ENCODE measurements at places on chromosomes 5 and 9. TPM values are rescaled to one million over a fixed set of nuclear protein-coding genes. Genes with fewer than 3 reads are reported as not detected.

DNA sequence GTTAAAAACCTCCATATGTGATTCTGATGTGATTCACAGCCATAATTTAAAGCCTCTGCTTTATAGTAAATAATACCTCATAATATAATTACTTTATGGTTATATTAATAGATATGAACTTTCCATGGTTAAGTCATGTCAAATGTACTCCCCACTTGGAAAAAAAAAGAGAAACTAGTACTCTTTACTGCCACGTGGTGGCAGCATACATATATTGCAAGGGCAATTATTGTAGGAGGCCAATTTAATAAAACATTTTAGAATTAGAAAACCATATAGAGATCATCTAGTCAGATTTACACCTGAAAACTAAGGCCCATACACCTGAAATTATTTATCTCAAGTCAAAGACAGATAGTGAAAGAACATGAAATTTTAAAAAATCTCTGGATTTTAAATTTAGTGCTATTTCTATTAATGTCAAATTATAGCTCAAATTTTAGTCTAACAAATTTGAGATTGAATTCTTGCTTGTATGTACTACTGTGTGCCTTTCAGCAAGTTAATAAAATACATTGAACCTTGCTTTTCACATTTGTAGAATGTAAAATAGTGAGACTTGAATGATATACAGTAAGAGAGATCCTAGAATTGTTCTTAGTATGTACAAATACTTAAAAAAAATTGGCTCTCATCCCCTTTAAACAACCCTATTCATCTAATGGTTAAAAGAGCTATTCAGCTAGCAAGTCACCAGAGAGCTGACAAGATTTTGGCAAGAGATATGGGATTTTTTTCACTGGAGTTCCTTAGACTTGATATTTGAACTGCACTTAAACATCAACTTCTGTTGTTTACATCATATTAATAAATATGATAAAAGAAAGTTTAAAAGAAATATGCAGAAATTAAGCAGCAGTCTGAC is 603.8 kb downstream of the TLE4 start:
- DNase-seq = peak; percentile 45

DNA sequence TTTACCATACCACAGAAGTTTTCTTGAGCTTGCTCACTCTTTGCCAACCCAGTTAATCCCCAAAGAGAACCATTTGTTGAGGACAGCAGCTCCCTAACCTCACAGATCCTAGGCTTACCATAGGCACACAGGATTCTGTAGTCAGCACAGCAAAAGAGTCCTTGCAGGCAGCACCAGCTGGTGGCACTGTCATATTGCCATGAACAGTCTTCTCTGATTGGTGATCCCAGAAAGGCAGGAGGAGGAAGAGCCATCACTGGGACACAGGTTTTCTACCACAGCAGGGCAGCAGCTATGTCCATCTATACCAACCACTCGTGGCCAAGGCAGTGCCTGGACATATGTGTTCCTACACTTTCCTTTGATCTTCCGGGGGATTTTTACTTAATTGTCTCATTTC is 297.1 kb upstream of the CD180 start:
- DNase-seq = peak; percentile 43

GRCh38 chr5:135826994-135827671 is 7.3 kb upstream of the SLC25A48 start:
- DNase-seq = no peak

GRCh38 chr9:84921175-84921574 is 251.6 kb downstream of the NTRK2 start:
- DNase-seq = no peak

GRCh38 chr9:88777498-88778312 is 213.6 kb upstream of the S1PR3 start:
- DNase-seq = peak; percentile 7

- DNase-seq = no peak
Observed at GRCh38 chr5:67098656-67099055, 97.9 kb downstream of the CD180 start.

GRCh38 chr9:23743036-23743435 is 83.0 kb downstream of the ELAVL2 start:
- DNase-seq = no peak

DNA sequence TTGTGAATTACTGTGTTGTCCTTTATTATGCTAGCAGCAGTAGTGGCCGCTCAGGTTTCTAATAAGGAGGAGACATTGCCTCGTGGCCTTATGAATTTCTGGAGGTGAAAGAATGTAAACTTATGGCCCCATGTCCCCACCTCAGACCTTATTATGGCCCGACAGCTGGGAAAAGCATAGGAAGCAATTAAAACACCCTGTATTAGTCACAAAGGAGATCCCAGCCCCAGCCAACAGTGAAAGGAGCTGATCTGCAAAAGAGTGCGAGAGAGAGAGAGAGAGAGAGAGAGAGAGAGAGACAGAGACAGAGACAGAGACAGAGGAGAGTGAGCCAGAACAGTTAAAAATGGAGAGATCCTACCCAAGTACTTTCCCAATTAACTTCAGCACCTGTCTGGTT is 269.3 kb downstream of the DMRT2 start:
- no peak for DNase-seq

- DNase-seq = no peak
Observed at GRCh38 chr9:87502391-87503221, 4.9 kb downstream of the DAPK1 start.

- DNase-seq = no peak
Observed at GRCh38 chr5:112570708-112571444, 151.8 kb upstream of the EPB41L4A start.

- DNase-seq = no peak
Observed at GRCh38 chr5:181163487-181164075, 16.2 kb downstream of the OR2V2 start.

DNA sequence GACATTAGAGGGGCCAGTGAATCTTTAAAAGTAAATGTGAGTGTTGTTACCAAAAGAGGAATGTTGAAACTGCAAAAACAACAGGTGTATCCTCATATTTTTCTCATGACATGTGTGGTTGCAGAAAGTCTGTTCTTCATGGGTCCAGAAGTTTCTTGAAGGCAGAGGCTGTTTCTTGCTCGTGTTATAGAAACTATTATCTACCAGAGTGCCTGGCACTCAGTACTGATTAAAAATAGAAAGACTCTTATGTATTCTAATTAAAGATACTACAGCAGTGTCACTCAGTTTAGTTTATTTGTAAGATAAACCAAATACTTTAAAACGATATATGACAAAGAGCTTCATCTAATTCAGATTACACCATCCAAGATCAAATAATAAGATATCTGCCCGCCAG is 1864.2 kb upstream of the WWC1 start:
- DNase-seq = no peak

- DNase-seq = no peak
Observed at GRCh38 chr9:21023861-21024260, 7.6 kb downstream of the HACD4 start.

DNA sequence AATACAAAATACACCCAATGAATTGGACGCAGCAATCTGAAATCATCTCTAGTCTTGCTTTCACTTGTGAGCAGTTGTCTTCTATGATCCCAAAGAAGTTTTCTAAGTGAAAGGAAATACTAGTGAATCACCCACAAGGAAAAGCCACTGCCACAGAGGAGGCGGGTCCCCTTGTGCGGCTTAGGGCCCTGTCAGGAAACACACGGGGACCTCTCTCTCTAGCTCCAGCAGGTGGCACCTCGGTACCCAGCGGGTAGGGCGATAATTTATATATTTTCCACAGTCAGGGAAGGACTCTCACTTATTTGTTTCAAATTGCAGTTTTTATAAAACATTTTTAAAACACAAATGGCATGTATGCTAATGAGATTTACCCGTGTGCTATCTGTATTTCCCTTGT is 417.1 kb downstream of the KDM4C start:
- DNase-seq = no peak

DNA sequence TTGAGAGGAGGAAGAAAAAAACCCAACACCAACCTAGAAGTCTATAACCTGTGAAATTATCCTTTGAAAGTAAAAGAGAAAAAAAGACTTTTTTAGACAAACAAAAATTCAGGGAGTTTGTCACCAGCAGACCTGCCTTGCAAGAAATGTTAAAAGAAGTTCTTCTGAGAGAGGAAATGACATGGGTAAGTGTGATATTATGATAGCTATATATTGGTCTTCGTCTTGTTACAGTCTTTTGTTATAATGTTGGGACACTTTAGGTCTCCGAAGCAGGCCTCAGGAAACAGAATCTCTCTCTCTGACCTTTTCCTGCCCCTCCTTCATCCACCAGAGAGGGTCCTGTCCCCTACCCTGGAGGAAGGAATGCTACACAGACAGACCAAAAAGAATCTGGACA is 16.6 kb upstream of the MLANA start:
- no peak for DNase-seq

DNA sequence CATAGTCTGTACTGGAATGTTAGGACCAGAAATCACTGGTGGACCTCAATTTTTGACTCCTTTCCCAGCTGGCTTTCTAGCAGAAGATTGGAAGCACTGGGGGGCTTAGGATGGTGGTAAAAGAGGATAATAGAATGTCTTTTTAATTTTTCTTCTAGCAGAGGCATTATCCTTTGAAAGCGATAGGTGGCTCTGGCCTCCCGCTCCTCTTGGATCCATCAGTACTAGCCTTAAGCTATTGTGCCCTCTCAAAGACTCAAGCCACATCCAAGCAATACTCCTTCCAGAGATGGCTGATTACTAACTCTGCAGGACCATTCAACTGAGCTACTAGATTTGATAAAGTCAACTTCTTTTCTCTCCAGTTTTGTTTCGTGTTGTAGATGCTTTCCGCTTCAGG is 610.6 kb downstream of the CDH12 start:
- no peak for DNase-seq

- no peak for DNase-seq
Observed at GRCh38 chr5:13464532-13465193, 479.8 kb downstream of the DNAH5 start.

DNA sequence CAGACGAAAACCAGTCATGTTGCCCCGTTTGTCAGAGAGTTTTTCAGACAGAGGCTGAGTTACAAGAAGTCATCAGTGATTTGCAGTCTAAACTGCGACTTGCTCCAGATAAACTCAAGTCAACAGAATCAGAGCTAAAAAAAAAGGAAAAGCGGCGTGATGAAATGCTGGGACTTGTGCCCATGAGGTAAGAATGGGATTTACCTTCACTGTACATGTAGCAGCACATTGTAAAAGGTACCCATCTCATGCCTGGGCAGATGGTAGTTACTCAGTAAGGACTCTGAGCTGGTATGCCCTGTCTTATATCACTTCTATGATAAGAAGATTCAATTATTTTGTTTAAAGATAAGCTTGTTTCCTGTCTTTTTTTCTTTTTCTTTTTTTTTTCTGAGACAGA is 38.8 kb downstream of the RAD50 start:
- no peak for DNase-seq

- DNase-seq = no peak
Observed at GRCh38 chr9:83220730-83221129, 157.8 kb upstream of the RASEF start.

GRCh38 chr5:14492331-14492964 is 89.1 kb upstream of the OTULINL start:
- DNase-seq = no peak

DNA sequence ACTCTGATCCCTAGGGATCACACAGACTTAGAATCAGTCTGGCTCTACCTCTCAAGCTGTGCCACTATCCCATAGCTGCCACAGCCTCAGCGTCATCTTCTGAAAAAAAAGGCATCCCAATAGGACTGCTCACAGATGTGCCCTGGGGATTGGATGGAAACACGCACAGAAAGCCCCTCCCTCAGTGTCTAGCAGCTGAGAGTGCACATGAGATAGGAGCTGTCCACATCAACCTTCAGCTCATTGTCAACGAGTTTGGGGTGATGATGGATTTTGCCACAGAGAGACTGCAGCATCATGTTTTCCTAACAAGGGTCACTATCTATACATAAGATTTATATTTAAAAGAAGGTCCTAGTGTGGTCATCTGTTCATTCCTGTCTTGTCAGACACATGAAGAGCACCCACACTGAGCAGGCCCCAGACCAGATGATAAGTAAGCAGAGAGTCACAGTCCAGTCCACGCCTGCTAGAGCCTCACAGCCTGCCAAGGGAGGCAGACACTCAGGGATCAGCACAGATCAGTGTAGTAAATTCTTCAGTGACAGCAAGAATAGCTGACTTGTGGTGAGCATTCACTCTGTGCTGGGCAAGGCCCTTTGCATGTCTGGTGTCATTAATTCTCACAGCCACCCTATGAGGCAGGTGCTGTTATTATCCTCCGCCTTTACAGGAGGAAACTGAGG is 25.8 kb downstream of the AFAP1L1 start:
- DNase-seq = no peak

DNA sequence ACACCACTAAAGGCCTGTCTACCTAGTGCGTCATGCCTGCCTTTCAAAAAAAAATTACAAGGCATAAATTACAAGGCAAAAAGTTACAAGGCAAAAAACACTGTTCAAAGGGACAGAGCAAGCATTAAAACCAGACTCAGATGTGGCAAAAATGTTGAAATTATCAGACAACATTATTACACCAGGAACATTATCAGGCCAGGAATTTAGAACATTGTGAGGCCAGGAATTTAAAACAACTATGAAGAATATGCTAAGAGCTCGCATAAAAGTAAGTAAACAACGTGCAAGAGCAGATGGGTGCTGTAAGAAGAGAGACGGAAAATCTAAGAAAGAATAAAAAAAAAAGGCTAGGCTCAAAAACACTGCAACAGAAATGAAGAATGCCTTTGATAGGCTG is 18.2 kb upstream of the MLANA start:
- no peak for DNase-seq

DNA sequence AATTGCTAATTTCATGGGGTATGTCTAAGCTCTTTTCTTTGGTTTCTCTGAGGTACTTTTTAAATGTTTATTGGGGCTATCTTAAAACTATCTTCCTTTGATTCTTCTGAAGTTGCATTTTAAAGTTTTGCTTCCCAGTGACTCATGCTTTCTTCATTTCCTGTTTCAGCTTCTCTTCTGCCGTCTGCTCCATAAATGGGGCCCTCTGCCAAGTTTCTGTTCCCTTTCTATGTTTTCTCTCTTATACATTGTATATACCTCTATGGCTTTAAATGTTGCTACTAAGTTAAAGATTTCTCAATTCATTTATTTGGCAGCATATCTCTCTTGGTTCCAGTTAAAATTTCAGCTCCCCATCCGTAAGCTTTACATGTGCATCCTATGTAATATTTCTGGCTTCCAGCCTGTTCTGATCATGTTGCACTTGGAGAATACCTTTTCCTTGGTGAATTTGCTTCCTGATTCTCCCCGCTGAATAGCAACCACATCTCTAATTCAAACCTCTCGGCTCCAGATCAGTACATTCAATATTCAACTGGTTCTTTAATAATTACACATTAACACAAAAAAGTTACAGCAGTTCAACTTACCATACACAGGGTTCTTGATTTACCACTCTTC is 125.3 kb downstream of the ST8SIA4 start:
- DNase-seq = no peak

COL15A1 gene
- 1.1 TPM for polyA plus RNA-seq

SNCB gene
- 258 TPM for polyA plus RNA-seq

PCDHA1 gene
- polyA plus RNA-seq = 0.61 TPM

LCN15 gene
- 32.6 TPM for polyA plus RNA-seq

SPAAR gene
- 2.0 TPM for polyA plus RNA-seq

ANKRD20A1 gene
- not detected for polyA plus RNA-seq

GPR151 gene
- polyA plus RNA-seq = not detected

FGF18 gene
- 0.58 TPM for polyA plus RNA-seq

DIPK1B gene
- polyA plus RNA-seq = 35.5 TPM

PPP3R2 gene
- not detected for polyA plus RNA-seq

CYLC2 gene
- not detected for polyA plus RNA-seq

WHRN gene
- 37.3 TPM for polyA plus RNA-seq

NR2F1-AS1 gene
- 35.2 TPM for polyA plus RNA-seq

Data from brain (organoid and tissue), 16 donors.